Fibroblast of lung (primary cell): ENCODE measurements at places on chromosomes 2 and 18. TPM values are rescaled to one million over a fixed set of nuclear protein-coding genes. Genes with fewer than 3 reads are reported as not detected.

- H3K27ac ChIP-seq, result no peak overlapping the region
- DNase-seq, result no peak
- no peaks in the 10 kb centered on the region for H3K4me1 ChIP-seq
- H3K27me3 ChIP-seq, result no peaks in the 10 kb centered on the region
- no peaks in the 10 kb centered on the region for H3K36me3 ChIP-seq
Measured at GRCh38 chr2:212977152-212977551, 174.3 kb downstream of the IKZF2 start.

The FHOD3 gene
- 16.1 and 33.5 TPM in 2 replicates for polyA plus RNA-seq

The PREPL gene
- 47.9 and 59.5 TPM in 2 replicates for polyA plus RNA-seq

DNA sequence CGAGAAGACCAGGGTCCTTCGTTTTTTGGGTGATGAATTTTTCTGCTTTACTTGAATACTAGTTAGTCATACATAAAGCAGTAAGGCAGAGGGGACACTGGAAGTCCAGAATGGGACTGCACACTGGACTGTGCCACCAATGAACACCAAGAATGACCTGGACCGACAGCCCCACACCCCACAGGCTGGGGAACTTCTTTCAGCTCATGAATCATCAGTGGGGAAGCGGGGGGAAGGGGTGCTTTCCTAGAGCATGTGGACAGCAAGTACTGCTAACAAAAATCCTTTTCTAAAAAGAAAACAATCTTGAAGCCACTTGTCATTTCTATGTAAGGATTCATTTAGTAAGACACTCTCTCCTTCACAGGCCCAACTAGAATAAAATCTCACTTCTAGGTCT is 86.0 kb downstream of the DTNB start:
- no peaks in the 10 kb centered on the region for H3K36me3 ChIP-seq
- H3K4me1 ChIP-seq, result peaks cover 2% of the 10 kb centered on the region
- DNase-seq, result peak; percentile 75
- H3K4me3 ChIP-seq, result no peak overlapping the region
- no peak overlapping the region for H3K27ac ChIP-seq

- no peak overlapping the region for H3K4me3 ChIP-seq
- no peak overlapping the region for H3K27ac ChIP-seq
- DNase-seq, result no peak
- H3K4me1 ChIP-seq, result no peaks in the 10 kb centered on the region
- H3K36me3 ChIP-seq, result no peaks in the 10 kb centered on the region
Measured at GRCh38 chr2:11642972-11643371, 27.0 kb downstream of the NTSR2 start.

The DSC2 gene
- polyA plus RNA-seq, result not detected in 2 replicates

DNA sequence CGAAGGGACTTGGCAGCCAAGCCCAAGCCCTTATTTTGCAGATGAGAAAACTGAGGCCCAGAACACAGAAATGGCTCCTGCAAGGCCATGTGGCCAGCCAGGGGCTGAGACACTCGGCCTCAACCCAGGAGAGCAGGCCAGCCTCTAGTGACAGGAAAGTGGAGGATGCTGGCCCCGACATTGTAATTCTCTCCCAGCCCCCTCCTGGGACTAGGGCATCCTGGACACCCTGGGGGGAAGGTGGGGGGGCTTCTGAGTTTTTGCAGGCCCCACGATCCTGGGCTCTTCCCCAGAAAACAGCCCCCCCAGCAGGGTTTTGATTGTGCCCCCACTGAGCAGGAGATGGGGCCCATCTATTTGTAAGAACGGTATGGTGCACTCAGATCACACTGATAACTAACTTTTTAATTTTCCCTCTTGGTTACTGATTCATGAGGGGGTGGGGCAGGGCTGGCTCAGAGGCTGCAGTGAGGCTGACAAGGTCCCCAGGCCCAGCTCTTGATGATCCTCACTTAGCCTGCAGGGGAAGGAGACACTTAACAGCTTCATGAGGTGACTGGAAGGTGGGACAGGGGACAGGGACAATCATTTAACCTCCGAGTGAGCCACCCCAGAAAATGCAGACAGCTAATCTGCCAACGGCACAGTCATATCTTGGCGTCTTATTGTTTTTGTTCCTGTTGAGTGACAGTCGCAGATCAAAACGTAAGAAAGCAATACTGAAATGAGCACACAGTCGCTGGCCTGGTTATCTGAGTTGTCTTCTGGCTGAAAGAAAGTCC is 18.9 kb downstream of the SMAD7 start:
- peak overlapping the region; percentile 46 for H3K27ac ChIP-seq
- H3K4me3 ChIP-seq, result no peak overlapping the region
- DNase-seq, result no peak
- peaks cover 65% of the 10 kb centered on the region for H3K4me1 ChIP-seq

DNA sequence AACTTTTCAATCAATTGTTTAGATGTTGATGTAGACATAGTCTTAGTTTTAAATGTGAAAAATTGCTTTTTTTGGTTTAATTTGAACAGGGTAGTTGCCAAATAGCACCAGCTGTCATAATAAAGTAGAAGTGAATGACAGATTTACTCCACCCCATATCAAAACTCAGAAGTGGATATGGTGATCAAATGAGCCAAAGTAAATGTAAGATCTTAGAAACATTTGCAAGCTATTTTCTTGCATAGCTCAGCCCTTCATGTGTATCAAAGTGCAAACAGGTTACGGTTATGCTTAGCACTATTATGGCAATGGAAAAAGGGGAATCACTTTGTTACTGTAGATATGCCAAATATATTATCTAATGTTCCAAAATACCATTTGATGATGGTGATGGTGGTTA is 540.9 kb upstream of the NRP2 start:
- no peaks in the 10 kb centered on the region for H3K36me3 ChIP-seq
- no peak overlapping the region for H3K27ac ChIP-seq
- no peaks in the 10 kb centered on the region for H3K4me1 ChIP-seq
- no peaks in the 10 kb centered on the region for H3K27me3 ChIP-seq

The CDH2 gene
- 15.3 and 18.9 TPM in 2 replicates for polyA plus RNA-seq

DNA sequence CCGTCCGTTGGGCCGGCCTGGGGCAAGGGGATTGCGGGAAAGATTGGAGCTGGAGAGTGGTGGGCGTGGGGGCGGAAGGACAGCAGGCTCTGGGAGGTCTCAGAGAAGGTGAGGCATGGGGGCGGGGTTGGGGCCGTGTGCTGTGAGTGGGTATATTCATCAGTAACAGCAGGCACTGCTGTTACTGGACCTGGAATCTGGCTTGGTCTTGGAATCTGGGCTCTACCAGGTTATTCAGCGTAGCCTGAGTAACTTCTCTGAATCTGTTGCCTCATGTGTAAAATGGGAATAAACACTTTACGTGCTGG is 435 bp downstream of the RNF181 start:
- peaks cover 21% of the 10 kb centered on the region for H3K36me3 ChIP-seq
- no peaks in the 10 kb centered on the region for H3K27me3 ChIP-seq
- peaks cover 24% of the 10 kb centered on the region for H3K4me1 ChIP-seq
- peak overlapping the region; percentile 88 for H3K27ac ChIP-seq
- no peak for DNase-seq

The GALNT1 gene
- 43.5 and 53.3 TPM in 2 replicates for polyA plus RNA-seq

The GPAT2 gene
- 1.1 and 3.5 TPM in 2 replicates for polyA plus RNA-seq

DNA sequence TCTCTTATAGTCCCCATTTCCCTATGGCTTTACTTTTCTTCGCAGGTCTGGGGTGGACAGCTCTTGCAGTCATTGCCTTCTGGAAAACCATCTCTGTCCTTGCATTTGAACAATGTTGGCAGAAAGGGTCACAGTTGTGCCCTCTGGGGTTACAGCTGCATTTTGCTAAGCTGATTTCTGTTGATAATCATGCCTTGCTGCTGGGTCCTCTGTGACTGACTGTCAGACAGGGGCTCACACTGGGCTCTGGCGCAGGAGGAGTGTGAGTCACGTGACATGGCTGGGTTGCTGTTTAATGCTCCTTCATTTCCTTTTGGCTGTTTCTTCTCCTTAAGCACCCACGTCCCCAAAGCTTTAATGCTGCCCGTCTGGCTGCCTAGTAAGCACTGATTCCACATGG is 196.6 kb upstream of the LHCGR start:
- no peaks in the 10 kb centered on the region for H3K36me3 ChIP-seq
- no peak overlapping the region for H3K27ac ChIP-seq
- H3K4me1 ChIP-seq, result no peaks in the 10 kb centered on the region
- no peaks in the 10 kb centered on the region for H3K27me3 ChIP-seq
- no peak overlapping the region for H3K4me3 ChIP-seq
- no peak for DNase-seq
